CD4-positive, alpha-beta T cell treated with Interleukin-15 for 1 hour (primary cell): ENCODE measurements at places on chromosomes 7 and 10.

GRCh38 chr10:104296687-104297436 lies 27.9 kb downstream of the GSTO2 start:
- no peak for DNase-seq

DNA sequence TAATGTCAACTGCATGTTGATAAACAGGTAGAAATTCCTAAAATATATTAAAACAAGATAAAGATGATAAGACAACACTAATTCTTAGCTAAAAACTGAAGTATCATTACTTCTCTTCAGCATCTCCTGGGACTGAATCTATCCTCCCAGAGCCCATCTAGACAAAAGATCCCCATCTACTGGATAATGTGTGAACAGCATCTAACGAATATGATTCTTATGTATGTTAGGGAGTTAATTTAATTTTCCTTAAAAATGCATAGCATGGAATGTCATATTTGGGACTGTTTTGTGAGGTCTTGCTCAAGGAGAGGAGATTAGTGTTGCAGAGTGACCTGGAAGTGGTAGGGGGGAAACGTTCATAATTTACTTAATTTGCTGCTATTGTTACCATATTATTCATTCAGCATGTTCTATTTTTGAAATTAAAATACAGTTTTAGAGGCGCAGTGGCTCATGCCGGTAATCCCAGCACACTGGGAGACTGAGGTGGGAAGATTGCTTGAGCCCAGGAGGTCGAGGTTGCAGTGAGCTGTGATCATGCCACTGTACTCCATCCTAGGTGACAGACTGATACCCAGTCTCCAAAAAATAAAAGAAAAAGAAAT lies 305.1 kb upstream of the CSTF2T start:
- DNase-seq: no peak

GRCh38 chr10:31578951-31579350 lies 259.9 kb downstream of the ZEB1 start:
- DNase-seq: no peak

GRCh38 chr7:19798986-19799385 lies 25.6 kb upstream of the TMEM196 start:
- no peak for DNase-seq

DNA sequence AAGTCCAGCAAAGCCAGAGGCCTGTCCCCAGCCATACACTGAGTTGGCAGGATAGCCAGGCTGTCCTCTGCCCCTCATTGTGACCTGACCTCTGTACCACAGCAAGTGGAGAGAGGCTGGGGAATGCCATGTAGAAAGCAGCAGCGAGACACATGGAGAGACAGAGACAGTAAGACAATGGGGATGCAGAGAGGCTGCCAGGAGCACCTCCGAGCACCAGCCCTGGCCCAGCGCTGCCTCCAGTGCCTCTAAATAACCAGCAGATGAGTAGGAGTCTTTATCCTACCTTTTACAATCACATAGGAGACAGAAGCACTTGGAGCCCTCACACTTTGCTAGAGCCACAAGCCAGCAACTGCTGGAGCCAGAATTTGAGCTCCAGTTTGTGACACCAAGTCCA lies 8.1 kb downstream of the GDF2 start:
- no peak for DNase-seq

- DNase-seq: peak; percentile 58
Observed at GRCh38 chr7:16668049-16668858, 22.3 kb downstream of the BZW2 start.

DNA sequence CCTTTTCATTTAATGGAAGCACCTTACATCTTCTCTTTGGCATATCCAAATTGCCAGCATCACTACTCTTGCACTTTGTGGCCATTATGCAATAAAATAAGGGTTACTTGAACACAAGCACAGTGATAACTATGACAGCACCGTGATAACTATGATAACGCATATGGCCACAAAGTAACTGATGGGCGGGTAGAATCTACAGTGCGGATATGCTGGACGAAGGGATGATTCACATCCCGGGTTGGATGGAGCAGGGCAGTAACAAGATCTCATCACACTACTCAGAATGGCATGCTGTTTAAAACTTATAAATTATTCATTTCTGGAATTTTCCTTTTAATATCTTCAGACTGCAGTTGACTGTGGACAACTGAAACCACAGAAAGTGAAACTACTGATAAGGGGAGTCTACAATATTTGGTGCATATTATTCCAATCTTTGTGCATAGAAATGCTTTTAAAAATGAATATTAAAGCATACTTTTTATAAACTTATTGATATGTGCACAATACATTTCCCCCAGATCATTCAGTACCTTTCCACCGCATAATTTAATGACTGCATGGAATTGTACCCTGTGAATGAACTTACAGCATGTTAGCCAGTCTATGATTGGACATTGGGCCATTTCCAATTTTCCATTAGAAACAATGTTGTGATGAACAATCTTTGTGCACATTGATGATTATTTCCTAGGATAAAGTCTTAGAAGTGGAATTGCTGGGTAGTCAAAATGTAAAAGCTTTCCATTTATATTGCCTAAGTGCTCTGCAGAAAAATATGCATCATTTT lies 136.4 kb downstream of the WNT2 start:
- no peak for DNase-seq

DNA sequence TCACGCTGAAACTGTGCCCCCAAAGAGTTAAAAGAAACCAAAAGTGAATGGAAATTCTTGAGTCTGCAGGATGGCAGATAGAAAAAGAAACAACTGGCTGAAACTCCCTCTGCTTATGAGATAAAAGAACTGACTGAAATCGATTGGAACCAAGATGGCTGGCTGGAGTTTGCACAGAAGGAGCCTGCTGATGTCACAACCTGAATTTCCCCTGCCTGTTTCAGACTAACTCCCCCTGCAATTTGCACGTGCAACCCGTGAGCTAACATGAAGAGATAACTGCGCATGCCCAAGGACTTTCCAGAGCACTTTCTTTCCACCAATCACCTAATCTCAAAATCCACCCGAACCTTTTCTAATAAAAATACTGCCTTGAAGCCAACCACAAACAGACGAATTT lies 435.5 kb downstream of the CALN1 start:
- DNase-seq: no peak

GRCh38 chr10:48231178-48231577 lies 43.3 kb downstream of the FRMPD2 start:
- DNase-seq: no peak

DNA sequence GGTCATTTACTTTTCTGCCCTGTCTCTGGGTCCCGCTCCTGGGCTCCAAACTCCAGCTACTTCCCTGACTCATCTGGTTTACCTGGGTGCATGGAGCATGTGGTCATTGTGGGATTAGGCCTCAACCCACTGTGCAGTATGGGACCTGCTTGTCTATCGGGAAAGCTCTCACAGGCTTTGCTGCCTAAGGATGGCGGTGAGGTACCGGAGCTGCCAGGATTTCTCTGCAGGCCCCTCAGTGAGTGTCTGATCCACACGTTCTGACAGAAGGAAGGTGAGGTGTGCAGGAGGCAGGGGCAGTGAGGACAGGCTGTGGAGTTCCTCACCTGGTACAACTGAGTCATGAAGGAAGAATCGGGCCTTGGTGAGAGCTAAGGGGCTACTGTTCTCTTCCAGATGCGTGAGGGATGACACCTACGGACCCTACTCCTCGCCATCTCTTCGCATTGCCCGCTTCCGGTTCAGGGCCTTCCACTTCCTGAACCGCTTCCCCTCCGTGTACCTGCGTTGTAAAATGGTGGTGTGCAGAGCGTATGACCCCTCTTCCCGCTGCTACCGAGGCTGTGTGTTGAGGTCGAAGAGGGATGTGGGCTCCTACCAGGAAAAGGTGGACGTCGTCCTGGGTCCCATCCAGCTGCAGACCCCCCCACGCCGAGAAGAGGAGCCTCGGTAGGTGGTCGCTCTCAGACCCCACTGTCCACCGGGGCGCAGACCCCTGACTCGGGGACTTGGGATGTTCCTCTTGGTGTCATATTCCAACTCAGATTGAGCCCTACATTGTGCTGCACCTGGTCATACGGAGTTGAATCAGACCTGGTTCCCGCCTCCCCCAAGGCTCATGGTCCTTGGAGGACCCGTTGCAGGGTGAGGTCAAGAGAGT lies 56.7 kb downstream of the C10orf120 start:
- no peak for DNase-seq

GRCh38 chr7:65307651-65308299 lies 65.9 kb upstream of the ZNF92 start:
- DNase-seq: peak; percentile 28

DNA sequence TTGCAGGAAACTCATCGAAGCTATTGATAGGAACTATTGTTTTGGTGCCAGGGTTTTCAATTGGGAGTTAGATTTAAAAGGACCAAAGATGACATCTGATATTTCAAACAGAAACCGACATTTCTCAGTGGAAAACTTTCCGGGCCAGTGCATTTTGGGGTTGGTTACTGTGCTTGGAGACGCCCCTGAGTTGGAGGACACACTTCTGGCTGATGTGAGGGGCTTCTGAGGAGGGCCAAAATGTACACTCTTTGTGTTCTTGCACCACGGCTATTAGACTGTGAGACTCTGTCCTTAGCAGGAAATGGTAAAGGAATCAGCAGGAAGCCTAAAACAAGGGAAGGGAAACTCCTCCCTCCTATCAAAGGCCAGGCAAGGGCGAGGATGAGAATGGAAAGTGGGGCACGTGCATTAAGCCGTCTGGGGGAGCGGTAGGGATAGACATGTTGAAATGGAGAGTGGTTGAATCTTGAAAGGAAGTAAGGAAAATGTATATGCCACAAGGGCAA lies 1.8 kb upstream of the SRGN start:
- no peak for DNase-seq

DNA sequence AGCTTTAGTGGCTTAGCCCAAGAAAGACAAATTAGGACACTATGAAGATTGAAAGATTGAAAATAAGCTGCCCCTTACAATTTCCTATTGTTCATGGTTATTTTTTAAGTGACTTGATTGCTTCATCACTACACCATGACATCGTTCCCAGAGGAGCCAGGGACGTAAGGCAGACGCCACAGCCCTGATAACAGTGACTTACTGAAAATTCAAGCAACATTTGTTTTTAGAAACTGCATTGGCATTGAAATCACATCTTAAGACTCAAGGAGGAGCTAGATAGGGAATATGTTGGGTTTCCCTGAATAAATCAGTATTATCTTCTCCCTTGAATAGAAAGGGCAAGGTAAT lies 38.7 kb upstream of the ANK3 start:
- DNase-seq: no peak

DNA sequence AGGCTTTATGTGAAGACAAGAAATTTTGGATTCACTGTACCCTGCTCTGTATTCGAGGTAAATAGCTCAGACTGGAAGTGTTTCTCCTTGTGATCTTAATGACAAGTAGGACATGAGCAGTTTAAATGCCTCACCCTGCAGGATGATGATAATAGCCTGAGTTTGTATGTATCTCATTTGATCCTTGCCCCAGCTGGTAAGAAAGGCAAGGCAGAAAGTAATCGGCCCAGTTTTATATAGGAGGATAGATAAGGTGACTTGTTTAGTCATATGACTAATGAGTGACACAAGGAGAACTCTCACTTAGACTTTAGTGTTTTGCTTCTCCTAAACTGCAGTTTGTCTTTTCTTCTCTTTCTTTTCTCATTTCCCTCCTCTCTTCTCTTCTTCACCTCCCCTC lies 372.6 kb downstream of the PHF14 start:
- DNase-seq: no peak

GRCh38 chr10:96636551-96636950 lies 49.7 kb upstream of the TM9SF3 start:
- no peak for DNase-seq

DNA sequence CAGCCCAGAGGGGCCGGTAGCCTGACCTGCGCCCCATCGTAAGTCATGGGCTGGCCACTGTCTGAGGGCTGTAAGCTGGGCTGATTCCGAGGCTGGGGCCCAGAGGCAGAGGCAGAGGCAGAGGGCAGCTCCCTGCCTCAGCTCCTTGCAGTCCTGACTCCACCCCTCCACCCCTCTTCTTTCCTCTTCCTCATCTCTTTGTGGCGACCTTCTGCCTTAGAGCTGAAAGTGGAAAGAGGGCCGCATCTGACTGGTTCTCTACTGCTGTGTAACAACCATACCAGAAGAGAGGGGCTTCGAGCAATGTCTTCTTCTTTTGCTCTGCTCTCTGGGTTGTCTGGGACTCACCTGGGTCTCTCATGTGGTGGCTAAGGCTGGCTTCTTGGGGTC lies 179.1 kb downstream of the RPS24 start:
- no peak for DNase-seq

DNA sequence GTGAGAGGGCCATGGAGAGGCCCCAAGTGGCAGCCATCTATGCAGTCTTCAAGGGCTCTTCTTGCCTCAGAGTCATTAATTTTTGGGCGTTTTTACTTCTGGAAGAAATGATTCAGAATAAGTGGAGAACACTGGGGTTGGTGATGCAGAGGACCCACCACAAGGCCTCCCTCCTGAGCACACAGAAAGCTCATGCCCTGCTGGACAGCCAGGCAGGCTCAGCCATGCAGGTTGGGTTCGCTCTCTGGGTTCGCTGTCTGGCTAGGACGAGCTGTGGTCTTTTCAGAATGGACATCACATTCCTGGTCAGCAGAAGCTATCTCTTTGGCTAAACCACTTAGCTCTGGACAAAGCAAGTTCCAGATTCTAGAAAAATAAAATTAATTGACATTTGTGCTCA lies 480.8 kb downstream of the RPS24 start:
- no peak for DNase-seq

DNA sequence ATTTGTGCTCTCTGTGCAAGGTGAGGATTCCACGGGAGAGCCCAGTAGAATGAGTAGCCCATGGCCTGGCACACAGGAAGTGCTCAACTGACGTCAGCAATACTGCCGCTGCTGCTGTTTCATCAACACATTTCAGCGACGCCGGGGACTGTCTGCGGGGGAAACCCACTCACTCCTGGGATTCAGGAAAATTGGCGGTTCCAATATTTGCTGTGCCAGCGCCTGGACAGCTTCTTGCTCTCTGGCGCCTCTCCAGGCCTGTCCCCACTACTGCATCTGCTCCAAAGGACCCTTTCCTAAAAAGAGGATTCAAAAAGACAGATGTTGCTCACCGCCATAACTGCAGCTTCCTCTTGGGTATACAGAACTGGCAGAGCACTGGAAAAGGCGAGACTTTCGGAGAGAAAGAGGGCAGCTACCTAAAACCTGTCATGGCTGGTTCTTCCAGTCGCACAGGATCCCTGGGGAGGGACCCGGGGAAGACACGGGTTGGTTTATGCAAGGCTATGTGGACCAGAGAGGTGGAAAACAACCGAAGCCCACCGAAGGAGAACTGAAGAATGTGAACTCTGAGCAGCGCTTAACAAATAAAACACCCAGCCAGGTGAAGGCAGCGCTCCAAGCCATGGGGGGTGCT lies 39.7 kb upstream of the ENO4 start:
- DNase-seq: no peak

- no peak for DNase-seq
Observed at GRCh38 chr10:123158682-123159081, 4.5 kb downstream of the BUB3 start.
